ENCODE measurements at places on chromosomes 4 and X. TPM values are rescaled to one million over a fixed set of nuclear protein-coding genes. Genes with fewer than 3 reads are reported as not detected.

- H3K27me3 ChIP-seq, result peaks cover 18% of the 10 kb centered on the region
- DNase-seq, result peak; percentile 52
- H3K27ac ChIP-seq, result no peak overlapping the region
Measured at GRCh38 chrX:149871940-149872339, 9.0 kb upstream of the MAGEA8 start.

DNA sequence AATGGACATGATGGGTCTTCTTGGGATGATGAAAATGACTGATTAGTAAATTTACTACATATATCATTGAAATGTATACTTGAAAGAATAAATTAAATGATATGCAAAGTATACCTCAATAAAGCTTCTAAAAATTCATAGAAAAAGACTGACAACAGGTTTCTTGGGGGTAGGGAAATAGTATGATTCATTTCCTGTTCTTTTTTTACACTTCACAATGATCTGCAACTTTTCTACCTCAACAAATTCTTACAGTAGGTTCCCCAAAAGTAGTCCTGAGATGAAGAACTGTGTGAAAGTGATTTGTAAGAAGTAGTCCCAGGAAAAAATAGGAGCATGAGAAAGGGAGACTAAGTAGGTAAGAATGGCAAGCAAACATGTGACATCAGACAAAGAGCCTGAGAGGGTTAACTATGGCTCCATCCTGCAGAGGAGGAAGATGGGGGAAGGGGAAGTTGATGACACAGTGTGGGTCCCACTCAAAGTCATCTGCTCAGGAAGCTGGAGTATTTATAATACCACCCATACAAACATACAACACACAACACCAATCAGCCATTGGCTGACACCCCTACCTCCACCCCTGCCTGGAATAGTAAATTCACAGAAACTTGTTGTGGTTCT lies 73.9 kb downstream of the ARHGAP6 start:
- H3K27me3 ChIP-seq, result peaks cover 4% of the 10 kb centered on the region
- peak overlapping the region; percentile 69 for H3K27ac ChIP-seq
- H3K4me1 ChIP-seq, result peaks cover 10% of the 10 kb centered on the region
- no peak for DNase-seq
- no peaks in the 10 kb centered on the region for H3K36me3 ChIP-seq

DNA sequence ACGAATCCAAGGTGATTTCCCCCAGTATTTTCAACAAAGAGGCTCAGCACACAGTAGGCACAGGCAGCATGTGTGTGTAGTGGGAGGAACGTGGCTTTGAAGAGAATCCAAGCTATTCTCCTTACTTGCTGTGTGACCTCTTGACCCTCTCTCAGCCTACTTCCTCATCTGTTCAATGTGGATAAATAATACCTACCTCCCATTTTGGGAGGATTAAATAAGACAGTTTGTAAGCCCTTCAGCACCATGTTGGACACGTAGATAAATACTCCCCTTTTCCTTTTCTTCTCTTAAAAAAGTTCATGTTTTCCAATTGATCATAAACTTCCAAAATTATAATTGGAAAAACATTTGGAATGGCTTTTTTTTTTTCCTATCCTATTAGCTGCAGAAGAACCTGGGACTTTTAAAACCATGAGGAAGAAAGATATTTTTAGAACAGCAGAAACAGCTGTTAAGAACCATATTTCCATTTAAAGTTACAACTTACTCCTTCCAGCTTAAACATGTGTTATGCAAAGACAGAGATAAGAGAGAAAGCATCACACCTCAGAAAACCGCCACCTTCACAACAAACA lies 56.1 kb upstream of the TMEM131L start:
- H3K4me1 ChIP-seq, result peaks cover 5% of the 10 kb centered on the region
- peaks cover 1% of the 10 kb centered on the region for H3K36me3 ChIP-seq
- H3K4me3 ChIP-seq, result no peak overlapping the region
- no peaks in the 10 kb centered on the region for H3K27me3 ChIP-seq
- no peak for DNase-seq

DNA sequence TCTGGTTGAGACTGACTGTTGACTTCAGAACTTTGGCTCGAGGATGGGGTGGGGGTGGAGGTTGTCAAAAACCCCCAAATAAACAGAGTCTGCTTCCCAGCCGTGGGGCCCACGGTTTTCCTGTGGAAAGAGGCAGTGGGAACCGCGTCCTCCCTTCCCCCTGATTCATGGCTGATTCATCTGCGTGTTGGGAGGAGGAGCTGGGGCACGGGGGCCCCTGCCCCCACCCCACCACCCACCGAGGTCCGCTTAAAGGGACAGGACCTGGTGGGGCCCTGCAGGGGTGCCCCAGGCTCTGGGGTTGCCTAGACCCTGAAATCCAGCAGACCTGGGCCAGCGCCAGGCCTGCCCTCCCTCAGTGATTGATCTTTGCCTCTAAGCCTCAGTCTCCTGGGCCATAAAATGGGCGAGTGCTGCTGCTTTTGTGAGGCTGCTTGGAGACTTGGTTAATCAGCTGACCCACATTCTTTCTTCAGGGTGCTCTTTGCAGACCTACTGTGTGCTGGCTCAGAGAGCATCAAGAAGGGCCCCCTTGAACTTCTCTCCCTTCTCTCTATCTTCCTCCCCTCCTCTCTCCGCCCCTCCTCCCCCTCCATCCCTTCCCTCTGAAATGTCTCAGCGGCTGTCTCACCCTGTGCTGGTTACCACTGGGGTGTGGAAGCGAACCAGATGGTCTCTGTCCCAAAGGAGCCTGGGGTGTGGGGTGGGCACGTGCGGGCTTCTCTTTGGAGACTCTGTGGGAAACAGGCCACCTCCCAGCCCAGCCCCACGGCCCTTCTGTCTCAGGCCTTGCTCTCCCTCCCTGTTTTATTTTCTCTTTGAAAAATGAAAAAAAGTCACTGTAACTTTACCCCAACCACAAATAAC lies 9.1 kb downstream of the HTRA3 start:
- DNase-seq, result no peak
- H3K4me3 ChIP-seq, result no peak overlapping the region
- peaks cover 2% of the 10 kb centered on the region for H3K27me3 ChIP-seq
- no peaks in the 10 kb centered on the region for H3K4me1 ChIP-seq

DNA sequence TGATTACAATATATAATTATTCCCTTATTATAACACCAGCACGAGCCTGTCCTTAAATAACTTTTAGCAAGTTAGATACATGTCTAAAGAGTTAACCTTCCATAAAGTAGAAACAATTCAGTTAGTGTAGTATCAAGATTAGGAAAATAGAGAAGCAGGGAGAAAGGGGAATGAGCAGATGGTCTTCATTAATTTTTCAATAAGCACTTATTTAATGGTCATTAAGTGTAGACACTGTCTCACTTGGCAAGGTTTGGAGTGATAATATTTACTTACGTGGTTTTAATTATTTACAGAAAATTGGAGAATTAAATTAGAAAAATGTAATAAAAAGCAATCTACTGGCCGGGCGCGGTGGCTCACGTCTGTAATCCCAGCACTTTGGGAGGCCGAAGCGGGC lies 99.7 kb downstream of the PDS5A start:
- no peak overlapping the region for H3K4me3 ChIP-seq
- no peak overlapping the region for H3K27ac ChIP-seq
- H3K4me1 ChIP-seq, result peaks cover 34% of the 10 kb centered on the region
- peaks cover 43% of the 10 kb centered on the region for H3K36me3 ChIP-seq
- no peak for DNase-seq

DNA sequence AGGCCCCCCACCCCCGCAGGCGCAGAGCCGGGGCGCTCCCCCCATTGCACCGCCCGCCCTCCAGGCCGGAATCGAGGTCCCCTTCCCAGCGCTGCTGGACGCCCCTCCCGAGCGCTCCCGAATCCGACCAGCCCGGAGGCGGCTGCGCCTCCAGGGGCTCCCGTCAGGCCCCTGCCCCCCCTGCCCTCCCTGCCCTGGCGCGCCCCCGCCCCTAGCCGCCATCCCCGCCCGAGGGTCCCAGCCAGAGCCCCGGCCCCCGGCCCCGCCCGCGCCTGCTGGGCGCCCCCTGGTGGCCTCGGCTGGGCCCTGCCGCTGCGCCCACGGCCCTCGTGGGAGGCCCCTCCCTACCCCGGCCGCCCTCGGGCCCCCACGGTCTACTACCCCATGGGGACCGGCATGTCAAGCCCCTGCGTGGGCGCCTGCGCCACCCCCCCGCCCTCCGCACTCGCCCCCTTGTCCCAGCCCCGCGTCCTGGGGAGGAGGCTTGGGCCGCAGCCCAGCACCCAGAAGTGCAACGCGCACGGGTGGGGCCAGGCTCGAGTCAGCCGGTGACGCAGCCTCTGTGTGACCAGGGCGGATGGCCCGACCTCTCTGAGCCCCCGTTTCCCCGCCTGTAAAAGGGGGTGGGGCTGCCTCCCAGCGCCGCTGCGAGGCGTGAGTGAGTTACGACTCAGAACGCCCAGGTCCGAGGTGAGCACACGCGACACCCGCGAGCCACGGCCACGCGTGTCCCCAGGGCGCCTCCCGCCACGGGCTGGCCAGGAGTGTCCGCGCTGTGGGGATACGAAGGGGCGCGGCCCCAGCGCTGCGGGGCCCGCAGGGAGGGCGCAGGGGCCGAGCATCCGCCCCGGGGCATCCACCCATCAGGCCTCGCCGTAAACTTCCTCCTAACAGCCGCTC lies 104.9 kb downstream of the FAM53A start:
- peak; percentile 54 for DNase-seq
- H3K4me1 ChIP-seq, result no peaks in the 10 kb centered on the region
- peak overlapping the region; percentile 49 for H3K4me3 ChIP-seq
- peak overlapping the region; percentile 23 for H3K27ac ChIP-seq
- H3K27me3 ChIP-seq, result peaks cover 2% of the 10 kb centered on the region

PDE6B gene
- total RNA-seq, result 10.1 TPM

ADGRA3 gene
- 19.8 TPM for total RNA-seq

ZNF141 gene
- total RNA-seq, result 23.4 TPM

Data from activated T-helper 1 cell treated with anti-CD3 and anti-CD28 coated beads, Interleukin-12 subunit alpha, Interleukin-12 subunit beta, Interleukin-2, Interleukin-4 antibody, amounts not matched to agents 30 ng/mL and 10 ng/mL and 1 ng/mL, durations not matched to agents 14 hours and 24 hours and 36 hours (primary cell).